ENCODE measurements at places on chromosomes 7 and 10.

DNA sequence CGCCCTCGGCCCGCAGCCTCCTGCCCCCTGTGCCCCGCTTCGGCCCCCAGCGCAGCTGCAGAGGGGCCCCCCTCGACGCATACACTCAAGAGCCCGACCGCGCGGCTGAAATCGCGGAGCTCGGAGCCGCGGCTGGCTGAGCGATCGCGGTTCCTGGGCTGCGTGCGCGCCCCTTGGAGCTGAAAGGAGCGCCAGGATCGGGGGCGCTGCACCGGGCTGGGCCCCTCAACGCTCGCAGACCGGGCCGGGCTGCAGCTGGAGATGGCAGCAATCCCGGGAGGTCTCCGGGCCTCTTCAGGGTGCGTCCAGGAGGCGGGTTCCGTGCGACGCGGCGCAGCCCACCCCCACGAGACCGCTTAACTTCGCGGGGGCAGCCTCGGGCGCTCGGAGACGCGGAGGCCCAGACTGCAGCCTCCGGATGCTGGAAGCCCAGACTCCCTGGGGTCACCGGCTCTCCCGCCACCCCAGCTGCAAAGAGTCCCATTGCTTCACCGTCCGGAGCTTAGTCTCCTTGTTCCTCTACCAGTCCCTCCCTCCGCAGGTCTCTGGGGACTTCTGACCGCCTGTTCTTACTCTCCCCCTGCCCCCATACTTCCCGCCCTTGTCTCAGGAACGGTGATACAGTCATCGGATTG is 73.0 kb upstream of the LRRC4 start:
- DNase-seq: peak; percentile 24

- no peak for DNase-seq
These were observed 371.7 kb downstream of the INHBA start for GRCh38 chr7:41331194-41331593.

DNA sequence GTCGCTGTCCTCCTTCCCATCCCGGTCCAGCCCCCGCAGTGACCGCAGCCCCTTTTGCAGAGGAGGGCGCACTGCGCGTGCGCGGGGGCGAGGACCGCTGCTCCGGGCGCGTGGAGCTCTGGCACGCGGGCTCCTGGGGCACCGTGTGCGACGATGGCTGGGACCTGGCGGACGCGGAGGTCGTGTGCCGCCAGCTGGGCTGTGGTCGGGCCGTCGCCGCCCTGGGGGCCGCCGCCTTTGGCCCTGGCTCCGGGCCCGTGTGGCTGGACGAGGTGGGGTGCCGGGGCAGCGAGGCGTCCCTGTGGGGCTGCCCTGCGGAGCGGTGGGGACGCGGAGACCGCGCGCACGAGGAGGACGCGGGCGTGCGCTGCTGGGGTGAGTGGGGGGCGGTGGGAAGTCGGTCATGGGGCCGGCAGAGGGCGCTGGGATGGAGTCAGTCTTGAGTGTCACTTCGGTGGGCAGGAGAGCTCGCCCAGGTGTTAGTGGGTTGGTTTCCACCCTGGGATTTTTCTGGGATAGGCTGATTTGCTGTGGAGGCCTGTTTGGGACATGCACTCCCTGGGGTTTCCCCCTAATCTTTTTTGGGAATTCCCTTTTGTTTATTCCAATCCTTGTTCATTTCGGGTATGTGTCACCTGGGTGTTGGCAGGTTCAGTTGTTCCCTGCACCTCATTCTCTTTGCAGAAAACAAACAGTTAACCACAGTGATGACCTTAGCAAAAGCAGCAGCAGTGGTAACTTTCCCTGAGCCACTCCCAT is 11.6 kb downstream of the SCART1 start:
- no peak for DNase-seq

GRCh38 chr7:69047151-69047754 is 551.0 kb upstream of the AUTS2 start:
- DNase-seq: no peak

DNA sequence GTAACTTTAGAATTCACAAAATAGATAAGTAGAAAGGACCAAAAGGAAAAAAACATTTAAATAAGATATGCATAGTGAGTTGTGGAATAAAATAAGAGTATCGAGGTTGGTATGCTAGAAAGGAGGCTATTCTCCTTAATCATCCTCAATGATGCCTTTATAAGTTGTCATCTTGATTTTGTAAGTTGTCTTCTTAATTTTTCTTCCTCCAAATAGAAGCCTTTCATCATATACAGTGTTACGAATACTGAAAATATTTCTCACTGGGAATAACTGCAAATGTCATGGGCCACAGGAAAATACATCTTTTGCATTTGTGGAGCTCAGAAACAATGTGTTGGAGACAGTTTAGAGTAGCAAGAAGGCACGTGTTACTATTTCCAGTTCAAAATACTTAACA is 31.5 kb upstream of the PRTFDC1 start:
- no peak for DNase-seq

- DNase-seq: no peak
These were observed at the start of gene AMZ1 for GRCh38 chr7:2687881-2688318. Gene AMZ1 (plus strand): TSS chr7:2688202. CDS start chr7:2700452, 12,250 bp downstream.

- no peak for DNase-seq
These were observed 297.8 kb downstream of the AUTS2 start for GRCh38 chr7:69896121-69896520.

DNA sequence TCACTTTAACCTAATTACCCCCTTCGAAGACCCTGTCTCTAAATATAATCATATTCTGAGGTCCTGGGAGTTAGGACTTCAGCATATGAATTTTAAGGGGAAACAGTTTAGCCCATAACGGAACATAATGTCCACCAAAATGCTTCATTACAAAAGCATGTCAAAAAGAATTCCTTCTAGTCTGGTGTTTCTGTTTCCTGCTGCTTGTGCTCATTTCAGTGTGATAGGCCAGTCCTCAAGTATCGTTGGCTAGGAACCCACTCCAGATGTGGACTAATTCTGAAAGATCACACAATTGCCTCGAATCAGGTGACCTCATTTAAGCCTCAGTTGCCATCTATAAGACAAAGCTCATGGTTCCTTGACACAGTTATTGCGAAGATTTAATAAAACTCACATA is 29.6 kb downstream of the INPP5F start:
- no peak for DNase-seq

- no peak for DNase-seq
These were observed 50.9 kb upstream of the SCIN start for GRCh38 chr7:12519682-12520009.

GRCh38 chr7:51304729-51305128 is 11.9 kb downstream of the COBL start:
- DNase-seq: no peak

- DNase-seq: no peak
These were observed 192.3 kb upstream of the ZMIZ1 start for GRCh38 chr10:78876449-78876848.

- DNase-seq: no peak
These were observed 164.0 kb downstream of the MGMT start for GRCh38 chr10:129631006-129631405.

DNA sequence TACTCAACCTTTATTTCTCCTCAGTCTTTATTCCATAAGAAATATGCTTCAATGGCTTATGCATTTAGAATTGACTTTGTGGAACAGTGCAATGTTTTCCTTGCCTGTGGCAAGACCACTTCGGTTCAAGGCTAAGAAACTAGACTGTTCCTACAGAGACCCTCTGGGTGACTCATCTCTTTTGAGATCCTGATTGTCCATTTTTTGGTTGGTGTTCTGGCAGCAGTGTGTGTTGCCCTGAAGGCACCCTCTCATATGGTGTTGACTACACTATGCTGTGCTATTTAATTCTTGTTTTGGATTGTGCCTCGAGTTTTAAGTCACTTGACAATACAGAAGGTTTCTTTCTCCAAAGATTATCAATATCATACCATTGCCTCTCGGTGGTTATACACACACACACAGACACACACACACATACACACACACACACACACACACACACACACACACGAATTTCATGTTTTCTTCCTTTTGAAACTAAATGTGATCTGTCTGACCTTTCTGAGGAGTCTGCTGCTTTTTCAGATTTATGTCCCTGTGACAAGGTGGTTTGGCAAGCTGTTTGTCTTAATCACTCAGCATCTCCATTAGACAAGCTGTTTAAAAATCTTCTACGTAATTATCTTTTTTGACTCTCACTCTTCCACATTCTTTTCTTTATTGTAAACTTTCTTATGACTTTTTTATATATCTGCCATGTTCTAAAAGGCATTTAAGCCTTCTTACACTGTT is 187.2 kb downstream of the VTI1A start:
- no peak for DNase-seq
